ENCODE measurements at places on chromosomes 13 and 19.

DNA sequence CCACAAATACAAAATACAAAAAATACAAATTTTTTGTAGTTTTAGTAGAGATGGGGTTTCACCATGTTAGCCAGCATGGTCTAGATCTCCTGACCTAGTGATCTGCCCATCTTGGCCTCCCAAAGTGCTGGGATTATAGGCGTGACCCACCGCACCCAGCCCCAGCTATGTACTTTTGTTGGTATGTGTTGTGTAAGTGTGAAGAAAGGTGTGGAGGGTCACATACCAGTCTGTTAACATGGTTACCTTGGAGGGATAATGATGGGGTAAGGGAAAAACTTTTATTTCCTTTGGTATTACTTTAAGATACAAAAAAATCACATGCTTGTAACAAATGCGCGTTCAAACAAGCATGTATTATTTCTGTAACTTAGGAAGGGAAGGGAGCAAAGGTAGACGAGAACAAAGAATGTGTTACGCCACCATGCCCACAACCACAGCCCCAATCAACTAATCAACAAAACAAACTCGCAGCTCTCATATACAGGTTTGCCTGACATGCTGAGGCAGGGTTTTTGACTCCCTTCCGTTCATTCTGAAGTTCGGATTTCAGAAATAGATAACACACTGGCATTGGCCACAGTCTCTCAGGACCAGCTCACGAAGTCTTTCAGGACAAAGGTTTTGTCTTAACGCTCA lies 13.5 kb upstream of the VWA8 start:
- DNase-seq = no peak

DNA sequence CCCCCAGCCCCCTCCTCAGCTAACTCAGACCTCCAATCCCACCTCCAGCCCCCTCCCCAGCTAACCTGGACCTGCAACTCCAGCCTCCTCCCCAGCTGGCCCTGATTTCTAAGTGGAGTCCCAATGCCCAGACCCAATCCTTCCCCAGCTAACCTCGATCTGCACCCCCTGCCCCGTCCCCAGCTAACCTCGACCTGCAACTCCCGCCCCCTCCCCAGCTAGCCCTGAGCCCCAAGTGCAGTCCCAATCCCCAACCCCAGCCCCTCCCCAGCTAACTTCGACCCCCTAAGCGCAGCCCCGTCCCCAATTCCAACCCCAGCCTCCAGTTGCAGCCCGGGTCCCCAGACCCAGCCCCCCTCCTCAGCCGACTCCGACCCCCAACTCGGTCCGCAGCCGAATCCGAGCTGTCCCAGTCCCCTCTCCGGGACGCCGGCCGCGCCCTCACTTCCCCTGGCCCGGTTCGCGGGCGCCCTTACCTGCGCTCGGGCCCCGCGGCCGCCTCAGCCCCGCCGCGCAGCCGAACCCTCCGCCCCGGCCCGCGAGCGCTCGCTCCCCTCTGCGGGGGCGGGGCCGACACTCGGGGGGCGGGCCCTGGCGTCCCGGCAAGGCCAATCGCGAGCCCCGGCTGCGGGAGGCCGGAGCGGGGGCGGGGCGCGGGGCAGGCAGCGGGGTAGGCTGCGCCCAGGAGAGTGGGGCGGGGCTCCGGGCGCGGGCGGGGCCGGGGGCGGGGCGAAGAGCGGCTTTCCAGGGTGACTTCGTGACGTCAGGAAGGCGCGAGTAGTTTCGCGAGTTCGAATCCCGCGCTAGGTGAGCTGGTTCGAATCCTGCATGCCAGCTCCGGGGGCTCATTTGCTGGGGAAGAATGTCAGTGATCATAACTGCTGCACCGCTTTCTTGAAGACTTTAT lies at the start of gene GNG7:
TSS of gene GNG7 (minus strand) at position 525 of the 907 bp plus-strand sequence. CDS start 182,006 bp downstream, outside the sequence.
- DNase-seq = peak; percentile 97

- no peak for DNase-seq
Measured at GRCh38 chr13:21443171-21443570, 15.9 kb downstream of the ZDHHC20 start.

DNA sequence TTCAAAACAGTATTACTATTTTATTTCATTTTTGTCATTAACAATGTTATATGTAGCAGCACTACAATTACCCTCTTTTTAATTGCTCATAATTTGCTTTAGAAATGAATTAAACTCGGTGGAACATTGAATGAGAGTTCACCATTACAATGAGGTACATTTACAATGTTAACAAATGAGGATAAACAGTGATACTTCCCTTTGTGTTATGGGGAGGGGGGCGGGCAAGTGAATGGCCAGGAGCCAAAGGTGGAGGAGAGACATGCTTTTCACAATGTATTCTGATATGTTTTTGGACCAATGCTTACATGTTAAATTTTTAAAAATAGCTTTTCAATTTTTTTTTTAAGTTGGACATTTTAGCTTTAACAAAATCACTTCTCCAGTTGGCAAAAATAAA lies 34.2 kb downstream of the NALCN start:
- no peak for DNase-seq

- no peak for DNase-seq
Measured at GRCh38 chr13:66780814-66781213, 449.3 kb downstream of the PCDH9 start.

DNA sequence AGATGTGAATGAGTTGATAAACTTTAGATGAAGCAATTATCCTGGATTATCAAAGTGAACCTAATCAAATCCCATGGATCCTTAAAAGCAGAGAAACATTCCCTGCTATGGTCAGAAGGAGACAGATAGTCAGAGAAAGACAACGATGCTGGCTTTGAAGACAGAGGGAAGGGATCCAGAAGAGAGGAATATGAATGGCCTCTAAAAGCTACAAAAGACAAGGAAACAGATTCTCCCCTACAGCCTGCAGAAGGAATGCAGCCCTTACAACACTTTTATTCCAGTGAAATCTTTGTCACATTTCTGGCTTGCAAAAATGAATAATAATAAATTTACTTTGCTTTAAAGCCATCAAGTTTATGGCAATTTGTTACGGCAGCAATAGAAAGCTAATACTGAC lies 1164.2 kb downstream of the PCDH17 start:
- DNase-seq = no peak

- no peak for DNase-seq
Measured at GRCh38 chr13:75474956-75475355, 7.0 kb downstream of the TBC1D4 start.

DNA sequence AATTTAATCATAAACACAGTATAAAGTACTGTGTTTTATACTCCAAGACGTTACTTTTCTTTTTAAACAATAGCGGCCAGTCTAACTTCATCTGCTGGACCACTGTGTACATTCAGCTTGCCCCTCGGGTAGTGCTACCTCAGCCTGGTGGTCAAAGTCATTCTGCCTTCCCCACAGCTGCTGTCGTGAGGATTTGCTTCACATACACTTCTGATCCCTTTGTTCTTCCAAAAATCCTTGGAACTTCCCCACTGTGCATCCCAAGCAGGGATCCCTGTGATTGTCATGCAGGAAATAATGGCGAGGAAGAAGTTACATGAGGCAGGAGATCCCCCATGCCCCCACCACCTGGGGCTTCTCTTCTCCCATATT lies 234.9 kb upstream of the STARD13 start:
- DNase-seq = no peak

DNA sequence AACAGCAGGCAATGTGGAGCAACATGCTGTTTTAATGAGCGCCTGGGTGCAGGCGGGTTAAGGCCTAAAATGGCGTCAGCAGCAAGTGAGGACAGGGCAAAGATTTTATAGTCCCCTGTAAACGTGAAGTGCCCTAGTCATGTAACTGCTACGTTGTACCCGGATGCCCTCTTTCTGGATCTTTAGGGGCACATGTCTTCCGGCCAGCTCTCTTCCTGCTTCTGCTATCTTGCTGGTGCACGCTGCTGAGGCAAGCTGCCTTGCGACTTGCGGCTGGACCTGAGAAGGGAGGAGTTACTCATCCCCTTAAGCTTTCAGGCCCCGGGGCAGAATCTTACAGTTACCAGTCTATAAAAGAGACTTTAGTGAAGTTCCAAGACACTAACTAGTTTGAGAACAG lies 303.6 kb upstream of the DACH1 start:
- no peak for DNase-seq

DNA sequence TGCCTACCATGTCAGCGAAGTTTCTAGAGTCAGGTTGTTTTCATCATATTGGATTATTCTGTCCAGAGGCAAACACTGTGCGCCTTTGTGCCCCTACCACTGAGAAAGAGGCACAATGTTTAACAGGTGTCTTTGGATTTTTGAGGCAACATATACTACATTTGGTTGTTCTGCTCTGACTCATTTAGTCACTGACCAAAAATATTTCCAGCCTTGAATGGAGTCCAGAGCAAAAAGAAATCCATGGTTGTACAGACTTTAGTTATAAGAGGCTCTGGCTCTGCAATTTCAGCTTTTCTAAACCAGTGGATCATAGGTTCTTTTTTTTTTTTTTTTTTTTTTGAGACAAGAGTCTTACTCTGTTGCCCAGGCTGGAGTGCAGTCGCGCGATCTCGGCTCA lies 35.7 kb downstream of the LACC1 start:
- no peak for DNase-seq

GRCh38 chr13:114119196-114119595 lies 13.2 kb downstream of the RASA3 start:
- no peak for DNase-seq

- DNase-seq = no peak
Measured at GRCh38 chr13:44989941-44990340, 603 bp downstream of the GPALPP1 start.

GRCh38 chr13:84265257-84265764 lies 383.0 kb upstream of the SLITRK1 start:
- DNase-seq = no peak

DNA sequence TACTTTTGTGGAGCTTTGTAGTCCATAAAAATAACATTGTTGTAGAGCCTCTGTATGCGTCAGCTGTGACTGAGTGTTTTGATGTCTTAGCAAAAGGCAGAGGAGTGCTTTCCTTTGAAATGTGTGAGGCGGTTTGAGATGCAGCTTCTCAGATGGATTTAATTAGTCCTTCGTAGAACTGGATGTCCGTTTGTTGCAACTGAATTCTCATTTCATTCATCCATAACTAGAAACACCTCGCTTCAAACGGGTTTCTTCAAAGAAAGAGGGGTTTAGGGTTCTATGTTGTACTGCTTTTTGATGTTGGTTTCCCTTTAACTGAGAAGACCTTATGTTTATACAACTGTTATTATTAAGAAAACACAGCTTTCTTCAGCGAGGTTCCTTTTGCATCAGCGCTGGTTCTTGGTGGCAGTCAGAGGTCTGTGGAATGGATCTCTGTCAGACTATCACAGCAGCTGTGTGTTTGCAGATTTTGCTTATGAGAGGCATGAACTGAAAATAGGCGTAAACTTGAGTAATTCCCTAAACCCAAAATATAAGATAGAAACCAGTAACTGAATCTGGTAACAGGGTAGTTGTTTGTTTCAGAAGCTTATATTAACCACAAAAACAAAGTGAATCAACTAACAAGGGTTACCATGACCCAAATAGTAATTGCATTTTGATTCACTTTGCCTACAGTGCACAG lies 194.4 kb downstream of the GGACT start:
- no peak for DNase-seq

- DNase-seq = peak; percentile 50
Measured at GRCh38 chr19:495402-496111, 729 bp upstream of the MADCAM1 start.

DNA sequence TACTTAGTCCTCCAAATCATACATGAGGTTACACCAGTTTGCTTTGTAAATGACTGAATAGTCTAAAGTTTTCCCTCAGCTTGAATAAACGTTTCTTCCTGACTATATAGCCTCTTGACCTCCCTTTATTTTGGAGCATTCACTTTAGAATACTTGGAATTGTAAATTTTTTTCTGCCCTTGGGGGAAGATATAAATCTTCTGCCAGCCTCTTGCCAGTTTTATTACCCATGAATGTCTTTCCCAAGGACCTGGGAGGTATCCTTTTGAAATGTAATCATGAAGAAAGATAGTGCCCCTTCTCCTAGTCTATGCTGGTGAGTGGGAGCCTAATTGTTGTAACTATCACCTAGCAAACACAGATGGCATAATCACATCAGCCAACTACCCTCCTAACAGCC lies 2033.9 kb upstream of the PCDH20 start:
- no peak for DNase-seq

- no peak for DNase-seq
Measured at GRCh38 chr19:27722625-27723024, 1490.3 kb downstream of the UQCRFS1 start.

DNA sequence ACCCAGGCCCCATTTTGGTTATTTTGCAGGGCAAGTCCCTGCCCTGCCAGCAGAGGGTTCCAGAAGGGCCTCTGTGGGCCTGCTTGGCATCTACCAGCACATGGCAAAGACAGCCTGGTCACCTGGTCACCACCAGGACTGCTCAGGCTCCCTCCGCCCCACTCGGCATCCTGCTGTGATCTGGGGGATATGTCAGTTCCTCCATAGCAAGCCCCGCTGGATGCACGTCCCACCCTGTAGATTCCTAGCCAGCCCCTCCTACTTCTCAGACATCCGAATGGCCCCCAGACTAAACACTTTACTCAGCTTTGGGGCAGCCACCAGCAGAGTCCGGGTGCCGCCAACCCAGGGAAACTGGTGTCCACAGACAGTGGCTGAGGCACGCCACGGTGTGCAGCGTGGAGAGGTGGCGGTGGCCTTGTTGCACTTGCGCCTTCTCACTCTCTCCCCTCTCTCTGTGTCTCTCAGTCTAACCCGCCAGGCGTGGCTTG lies 31.8 kb upstream of the USE1 start:
- DNase-seq = peak; percentile 27

GRCh38 chr13:98927951-98928927 lies 49.6 kb downstream of the DOCK9 start:
- no peak for DNase-seq

DNA sequence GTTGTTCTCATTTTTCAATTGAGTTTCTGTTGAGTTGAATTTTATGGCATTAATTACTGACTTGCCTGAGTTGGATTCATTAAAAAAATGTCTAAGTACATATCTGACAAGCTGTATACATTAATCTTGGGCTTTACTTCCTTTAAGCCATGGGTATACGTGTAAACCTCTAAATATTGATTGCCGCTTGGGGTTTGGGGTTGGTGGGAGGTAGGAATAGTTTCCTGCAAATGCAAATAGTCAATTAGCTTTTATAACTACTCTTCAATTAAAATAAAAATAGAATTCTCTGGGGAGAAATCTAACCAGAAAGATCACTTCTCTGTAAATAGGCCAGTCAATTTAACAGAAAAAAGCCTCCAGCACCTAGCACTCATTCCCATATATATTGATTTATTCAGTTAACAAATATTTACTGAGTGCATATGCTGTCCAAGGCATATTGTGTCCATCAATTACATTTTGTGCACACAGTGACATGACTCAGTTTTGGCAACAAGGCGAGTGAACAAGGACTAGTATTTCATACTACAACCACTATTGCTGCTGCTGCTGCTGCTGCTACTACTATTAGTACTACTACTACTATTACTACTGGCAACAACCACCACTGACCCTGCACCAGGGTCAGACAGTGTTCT lies 306.8 kb downstream of the RFC3 start:
- no peak for DNase-seq

All from activated naive CD4-positive, alpha-beta T cell treated with anti-CD3 and anti-CD28 coated beads, Interleukin-2, amount 50 U/mL, for 16 hours (primary cell).